ENCODE measurements at places on chromosomes 1 and 21. TPM values are rescaled to one million over a fixed set of nuclear protein-coding genes. Genes with fewer than 3 reads are reported as not detected.

DNA sequence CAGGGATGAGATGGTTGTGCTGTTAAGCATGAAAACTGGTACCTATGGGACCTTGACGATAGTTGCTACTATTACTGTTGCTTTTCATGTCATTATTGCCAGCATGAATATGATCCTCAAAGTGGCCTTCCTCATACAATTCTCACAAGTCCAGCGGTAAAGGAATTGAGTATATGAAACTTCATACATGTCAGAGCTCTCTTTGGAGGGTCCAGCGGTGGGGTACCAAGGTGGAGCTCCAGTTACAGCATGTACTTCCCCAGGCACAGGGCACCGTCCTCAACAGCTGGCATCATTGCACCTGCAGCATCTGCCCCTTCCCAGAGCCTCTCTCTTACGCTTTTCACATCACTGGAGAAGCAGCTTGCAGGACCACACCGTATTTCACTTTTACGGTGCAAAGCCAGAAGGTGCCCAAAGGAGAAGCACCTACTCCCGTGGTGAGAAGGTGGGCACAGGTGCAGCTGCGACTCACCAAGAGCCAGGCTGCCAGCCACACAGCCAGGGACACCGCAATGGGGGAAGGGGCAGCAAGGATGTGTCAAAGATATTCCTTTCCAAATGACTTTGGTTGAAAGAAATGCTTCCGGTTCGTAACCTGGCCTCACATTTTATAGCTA lies 166.4 kb upstream of the IRF2BP2 start:
- DNase-seq = no peak

The CD5L gene
- polyA plus RNA-seq = not detected

- DNase-seq = peak; percentile 16
Measured at GRCh38 chr1:236280438-236281197, 1.1 kb downstream of the ERO1B start.

DNA sequence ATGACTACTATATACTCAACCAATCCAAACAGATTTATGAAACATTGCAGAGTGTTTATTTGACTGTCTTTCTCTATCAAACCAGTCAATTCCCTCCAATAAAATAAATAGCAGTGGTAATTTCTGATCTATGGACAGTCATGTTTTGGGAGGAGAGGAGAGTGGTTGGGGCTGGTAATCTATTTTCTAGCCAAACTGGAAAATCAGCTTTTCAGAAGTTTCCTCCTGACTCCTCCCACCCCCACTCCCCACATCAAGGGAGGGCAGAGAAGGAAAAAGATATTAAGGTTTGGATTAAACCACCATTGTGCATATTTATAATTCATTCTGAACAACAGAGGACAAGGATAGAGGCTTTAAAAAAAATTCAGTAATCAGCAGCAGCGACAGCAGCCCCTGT lies 69.4 kb upstream of the SOX13 start:
- no peak for DNase-seq

DNA sequence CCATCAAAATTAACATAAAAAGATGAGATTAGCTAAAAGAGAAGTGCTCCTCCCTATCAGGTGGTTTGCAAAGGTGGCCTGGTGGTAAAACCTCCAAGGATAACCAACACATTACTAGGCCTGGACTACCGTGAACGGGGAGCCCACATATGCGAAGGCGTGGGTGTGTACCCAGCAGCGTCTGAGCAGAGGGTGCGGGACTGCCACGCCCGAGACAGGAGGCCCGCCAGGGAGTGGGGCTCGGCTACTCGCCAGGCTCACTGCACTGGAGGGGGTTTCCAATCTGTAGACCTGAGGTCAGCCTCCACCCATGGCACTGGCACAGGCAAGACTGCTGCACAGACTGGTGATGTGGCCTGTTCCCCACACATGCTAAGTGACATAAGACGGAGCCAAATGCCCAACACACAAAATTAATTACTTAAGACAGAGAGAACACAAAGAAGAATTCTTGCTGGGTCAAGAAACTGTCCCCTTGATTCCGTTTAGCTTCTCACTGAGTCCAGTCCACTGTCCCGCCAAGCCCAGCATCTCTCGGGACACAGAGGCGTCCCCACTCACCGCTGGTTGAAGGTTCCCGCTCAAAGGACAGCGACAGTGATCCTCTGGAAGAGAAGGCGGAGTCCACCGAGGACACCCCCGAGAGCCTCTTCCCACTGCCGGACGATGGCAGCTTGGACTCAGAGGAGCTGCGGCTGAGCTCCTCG lies 23.4 kb downstream of the RIPK4 start:
- no peak for DNase-seq

DNA sequence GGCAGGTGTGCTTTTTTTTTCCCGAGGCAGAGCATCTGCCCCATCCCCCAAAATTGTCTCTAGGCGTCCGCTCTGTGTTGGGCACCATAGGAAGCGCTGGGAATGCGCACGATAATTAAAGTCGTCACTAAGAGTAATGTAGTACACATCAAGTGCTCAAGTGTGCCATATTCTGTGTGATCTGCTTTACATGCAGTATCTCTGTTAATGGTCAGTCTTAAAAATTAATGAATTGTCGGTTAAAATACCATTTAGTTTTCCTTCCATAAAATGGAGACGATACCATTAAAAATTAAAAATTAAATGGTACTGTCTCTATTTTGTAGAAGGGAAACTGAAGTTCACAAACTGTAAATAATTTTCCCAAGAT lies 544 bp upstream of the CCT8 start:
- no peak for DNase-seq

DNA sequence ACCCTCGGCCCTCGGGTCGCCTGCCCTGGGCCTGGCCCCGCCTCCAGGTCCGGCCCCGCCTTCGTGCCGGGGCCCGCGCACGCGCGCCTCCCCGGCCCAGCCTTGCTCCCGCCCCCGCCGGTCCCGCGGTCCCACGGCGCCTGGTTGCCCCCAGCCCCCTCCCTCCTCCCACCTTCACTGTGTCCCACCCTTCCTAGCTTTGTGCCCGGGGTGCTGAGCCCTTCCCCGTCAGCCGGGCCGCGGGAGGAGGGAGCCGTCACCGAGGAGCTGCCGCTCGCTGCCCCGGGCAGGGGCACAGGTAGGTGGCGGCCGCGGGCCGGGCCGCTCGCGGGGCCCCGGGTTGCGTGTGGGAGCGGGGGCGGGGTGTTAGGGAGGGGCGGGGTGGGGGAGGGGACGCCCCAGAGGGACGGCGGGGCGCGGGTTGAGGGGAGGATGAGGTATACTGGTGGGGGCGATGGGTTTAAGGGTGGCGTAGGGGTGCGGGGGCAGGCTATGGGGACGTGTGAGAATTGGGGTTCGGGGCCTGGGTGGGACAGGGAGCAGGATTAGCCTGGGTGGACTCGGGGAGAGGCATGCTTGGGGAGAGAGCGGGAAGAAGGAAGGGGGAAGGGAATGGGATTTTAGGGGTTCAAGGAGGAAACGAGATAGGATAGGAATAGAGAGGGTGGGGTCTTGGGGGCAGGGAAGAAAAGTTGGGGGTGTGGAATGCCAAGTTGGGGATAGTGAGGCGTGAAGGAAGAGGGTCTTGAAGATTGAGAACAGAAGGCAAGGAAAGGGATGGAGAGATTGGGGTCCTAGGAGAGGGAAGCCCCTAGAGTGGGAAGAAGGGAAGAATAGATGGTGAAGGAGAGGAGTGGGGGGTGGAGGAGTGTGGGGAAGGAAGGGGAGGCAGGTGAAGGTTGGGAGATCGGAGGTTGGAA lies at the start of gene LRRC42:
TSS of gene LRRC42 (plus strand) at position 99 of the 920 bp plus-strand sequence. CDS start 5,650 bp downstream, outside the sequence.
- peak; percentile 34 for DNase-seq

GRCh38 chr1:189929501-189930099 lies 548.1 kb downstream of the BRINP3 start:
- no peak for DNase-seq

DNA sequence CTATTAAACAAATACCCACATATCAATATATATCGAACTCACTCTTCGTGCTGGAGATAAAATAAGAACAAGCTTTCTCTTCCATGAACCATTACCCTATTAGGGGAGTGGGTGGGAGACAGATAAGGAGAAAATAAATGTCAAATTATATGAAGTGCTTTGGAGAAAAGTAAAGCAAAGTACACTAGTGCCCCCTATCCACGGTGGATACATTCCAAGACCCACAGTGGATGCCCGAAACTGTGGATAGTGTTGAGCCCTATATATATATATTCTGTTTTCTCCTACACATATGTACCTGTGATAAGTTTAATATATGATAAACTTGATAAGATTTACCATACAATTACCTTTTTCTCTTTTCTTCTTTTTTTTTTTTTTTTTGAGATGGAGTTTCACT lies 54.6 kb downstream of the FH start:
- no peak for DNase-seq

- peak; percentile 56 for DNase-seq
Measured at GRCh38 chr1:17919525-17920439, 164.6 kb downstream of the ACTL8 start.

- DNase-seq = no peak
Measured at GRCh38 chr1:24369801-24370200, 43.8 kb downstream of the STPG1 start.

GRCh38 chr1:206479183-206480125 lies 9.2 kb downstream of the IKBKE start:
- no peak for DNase-seq

The TNFSF4 gene
- polyA plus RNA-seq = 2.0 TPM

The TRIM46 gene
- polyA plus RNA-seq = 4.1 TPM

DNA sequence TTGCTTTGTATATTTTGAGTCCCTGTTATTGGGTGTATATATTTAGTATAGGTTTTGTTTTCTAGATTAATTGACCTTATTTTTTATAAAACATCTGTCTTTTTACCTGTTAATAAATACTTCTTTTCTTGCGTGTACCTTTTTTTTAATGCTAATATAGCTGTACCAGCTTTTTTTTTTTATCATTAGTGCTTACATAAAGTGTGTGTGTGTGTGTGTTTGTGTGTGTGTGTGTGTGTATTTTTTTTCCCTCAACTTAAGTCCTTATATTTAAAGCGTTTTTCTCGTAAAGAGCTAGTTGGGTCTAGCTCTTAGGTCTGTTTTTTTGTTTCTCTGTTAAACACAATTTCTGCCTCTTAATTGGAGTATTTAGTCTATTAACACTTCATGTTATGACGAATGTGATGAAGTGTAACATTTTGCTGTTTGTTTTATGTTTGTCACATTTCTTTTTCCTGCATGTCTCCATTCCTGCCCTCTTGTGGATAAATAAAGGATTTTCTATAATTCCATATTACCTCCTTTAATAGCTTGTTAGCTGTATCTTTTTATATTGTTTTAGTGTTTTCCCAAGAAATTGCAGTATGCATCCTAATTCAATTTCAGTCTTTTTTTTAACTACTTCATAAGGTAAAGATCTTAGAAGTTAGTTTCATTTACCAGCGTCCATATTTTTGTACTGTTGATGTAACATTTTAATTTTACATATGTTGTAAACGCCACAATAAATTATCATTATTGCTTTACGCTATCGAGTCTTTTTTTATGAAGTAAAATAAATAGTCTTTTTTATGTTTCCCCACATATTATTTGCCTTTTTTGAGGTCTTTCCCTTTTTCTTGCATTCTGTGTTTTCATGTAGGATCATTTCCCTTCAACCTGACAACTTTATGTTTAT lies 4.3 kb downstream of the PRMT2 start:
- DNase-seq = no peak

Data from right renal pelvis (tissue), 4 donors.